ENCODE measurements at places on chromosomes 3 and 15. TPM values are rescaled to one million over a fixed set of nuclear protein-coding genes. Genes with fewer than 3 reads are reported as not detected.

DNA sequence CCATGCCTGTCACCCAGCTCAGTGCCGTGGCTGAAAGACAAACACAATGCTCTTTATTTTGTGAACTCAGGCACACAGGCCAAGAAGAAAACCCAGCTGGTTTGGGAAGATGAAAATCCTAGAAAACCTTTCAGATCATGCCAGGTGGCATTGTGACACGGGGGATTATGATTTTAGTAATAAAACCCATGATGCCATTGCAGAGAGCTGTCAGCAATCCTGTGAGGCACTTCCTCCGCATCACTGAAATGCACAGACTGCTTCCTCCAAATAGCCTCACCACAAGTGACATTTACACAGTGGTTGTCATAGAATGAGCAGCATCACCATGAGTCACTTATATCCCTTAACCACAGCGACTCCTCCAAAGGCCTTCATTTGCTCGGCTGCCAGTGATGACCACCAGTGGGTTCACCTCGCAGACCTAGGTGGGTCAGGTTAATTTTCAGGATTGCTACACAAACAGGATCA, 22.7 kb downstream of the ABHD6 start:
- no peak for DNase-seq

DNA sequence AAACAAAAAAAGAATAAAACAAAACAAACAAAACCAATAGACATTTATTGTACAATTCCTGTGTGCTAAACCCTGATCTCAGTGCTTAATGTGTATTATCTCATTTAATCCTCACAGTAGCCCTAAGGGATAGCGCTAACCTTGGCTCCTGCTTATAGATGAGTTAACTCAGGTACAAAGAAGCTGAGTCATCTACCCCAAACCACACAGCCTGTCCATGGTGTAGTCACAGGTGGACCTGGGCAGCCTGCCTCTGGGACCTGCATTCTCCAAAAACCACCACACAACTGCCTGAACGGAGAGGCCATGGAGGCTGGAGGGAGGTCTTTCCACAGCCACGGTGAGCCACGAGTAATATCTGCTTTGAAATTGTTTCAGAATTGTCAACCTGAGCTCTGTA, 5.5 kb upstream of the CLN6 start:
- no peak for DNase-seq

- no peak for DNase-seq
Measured at GRCh38 chr3:6825524-6825923, 35.4 kb upstream of the GRM7 start.

- no peak for DNase-seq
Measured at GRCh38 chr3:133384331-133385027, 15.4 kb upstream of the BFSP2 start.

Gene UTS2B
- total RNA-seq: 0.25 TPM
